CD4-positive, alpha-beta T cell treated with Interleukin-4 for 4 hours (primary cell): ENCODE measurements at places on chromosomes 2 and 18.

- DNase-seq: no peak
Observed at GRCh38 chr2:66461664-66462500, 27.0 kb downstream of the MEIS1 start.

GRCh38 chr2:102677244-102678215 lies 58.2 kb downstream of the SLC9A2 start:
- no peak for DNase-seq

DNA sequence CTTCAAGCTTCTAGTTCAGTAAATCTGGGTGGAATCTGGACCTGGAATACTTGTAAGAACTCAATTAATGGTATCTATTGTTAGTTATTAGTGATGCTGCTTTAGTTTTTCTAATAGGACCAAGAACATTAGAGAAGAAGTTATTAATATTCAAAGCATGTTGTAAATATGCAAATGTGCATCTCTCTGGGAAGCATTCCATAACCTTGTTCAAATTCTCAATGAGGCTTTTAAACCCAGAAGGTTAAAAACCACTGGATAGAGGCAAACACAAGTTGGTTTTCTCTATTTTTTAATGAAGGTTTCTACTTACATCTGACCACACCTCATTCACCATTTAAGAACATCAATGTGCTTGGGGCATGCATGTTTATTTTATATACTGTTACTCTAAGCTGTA lies 16.1 kb upstream of the ACVR1C start:
- DNase-seq: no peak

DNA sequence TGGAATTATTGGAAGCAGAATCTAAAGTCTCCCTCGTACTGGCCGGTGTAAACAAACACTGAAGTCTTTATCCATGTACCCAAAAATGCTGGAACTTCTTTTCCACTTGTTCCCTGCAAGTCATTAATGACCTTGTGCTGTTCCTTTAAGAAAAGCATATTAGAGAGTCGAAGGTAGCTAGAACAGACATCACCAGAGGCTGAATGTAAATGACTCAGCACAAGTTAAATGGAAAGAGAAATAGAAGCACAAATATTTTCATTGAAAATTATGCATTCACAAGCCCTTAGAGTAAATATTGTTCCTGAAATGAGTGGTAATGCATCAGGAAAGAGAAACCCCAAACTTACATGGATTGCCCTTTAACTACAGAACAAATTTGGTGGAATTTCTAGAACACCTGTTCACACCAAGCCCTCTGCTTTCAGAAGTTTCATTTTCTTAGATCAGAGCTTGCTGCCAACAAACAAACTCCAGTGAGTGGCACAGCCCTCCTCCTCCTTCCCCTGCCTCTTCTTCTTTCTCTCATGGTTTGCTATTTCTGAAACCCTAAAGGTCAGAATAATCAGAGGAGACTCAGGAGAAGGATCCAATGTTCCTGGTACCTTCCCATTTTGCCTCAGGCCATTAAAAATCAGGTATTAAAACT lies 264.3 kb downstream of the TXNL1 start:
- no peak for DNase-seq

GRCh38 chr2:178018141-178018540 lies 54.4 kb downstream of the PDE11A start:
- no peak for DNase-seq

DNA sequence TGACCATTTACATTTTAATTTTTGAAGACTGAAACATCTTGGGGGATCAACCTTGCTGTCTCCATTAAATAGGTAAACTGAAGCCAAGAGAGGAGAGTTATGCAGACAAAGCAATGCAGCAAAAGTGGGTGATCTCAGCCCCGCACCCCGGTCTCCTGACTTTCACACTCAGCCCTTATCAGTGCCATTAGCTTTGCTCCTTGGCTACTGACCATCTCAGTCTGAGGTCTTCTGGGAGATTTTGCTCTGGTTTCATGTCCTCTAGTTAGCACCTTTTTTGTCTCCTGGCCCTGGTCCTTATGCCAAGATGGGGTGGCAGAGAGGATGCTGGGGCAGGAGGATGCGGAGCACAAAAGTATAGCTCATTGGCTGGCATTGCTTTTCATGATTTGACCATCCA lies 61.4 kb downstream of the SETBP1 start:
- DNase-seq: no peak
